ENCODE measurements at places on chromosomes 13 and 19.

DNA sequence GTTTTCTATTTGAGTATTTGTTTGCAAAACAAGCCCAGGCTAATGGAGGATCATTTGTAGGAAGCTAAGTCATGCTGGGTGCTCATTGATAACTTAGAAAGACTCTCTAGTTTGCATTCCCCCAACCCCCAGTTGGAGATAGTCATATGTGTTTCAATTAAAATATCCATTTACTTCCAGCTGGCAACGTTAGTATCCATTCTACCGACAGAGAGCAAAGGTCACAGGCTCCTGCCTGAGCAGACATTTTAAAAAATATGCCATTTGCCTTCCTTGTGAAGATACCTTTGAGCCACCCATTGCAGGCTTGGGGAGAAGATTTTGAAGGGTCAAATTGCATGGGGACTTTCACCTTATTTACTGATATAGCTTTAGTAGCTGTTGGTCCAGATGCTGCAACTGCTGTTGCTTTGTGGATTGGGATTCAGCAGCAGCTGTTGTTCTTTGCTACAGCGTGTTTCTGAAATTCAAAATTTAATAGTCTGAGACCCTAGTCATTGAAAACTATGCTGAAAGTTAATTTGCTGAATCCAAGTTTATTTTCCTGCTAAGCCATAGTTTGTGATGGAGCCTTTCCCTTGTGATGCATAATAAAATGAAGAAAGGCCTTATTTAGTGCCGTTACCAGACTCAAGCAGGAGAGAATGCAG lies 335.1 kb downstream of the GPC6 start:
- no peak for DNase-seq

GRCh38 chr19:31089681-31090080 lies 259.6 kb downstream of the TSHZ3 start:
- DNase-seq = no peak

DNA sequence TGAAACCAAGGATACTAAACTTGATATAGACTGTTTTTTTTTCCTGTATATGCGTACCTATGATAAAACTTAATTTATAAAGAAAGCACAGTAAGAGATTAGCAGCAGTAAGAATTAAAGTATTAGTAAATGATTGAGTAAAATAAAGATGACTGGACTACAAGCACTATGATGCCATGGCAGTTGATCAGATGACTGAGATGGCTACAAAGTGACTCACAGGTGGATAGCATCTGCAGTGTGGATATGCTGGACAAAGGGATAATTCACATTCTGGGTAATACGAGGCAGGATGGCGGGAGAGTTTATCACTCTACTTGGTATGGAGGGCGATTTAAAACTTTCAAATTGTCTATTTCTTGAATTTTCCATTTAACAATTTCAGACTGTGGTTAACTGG lies 11.8 kb downstream of the HTR2A start:
- no peak for DNase-seq

- no peak for DNase-seq
Observed at GRCh38 chr13:107516517-107516916, 698.8 kb downstream of the LIG4 start.

DNA sequence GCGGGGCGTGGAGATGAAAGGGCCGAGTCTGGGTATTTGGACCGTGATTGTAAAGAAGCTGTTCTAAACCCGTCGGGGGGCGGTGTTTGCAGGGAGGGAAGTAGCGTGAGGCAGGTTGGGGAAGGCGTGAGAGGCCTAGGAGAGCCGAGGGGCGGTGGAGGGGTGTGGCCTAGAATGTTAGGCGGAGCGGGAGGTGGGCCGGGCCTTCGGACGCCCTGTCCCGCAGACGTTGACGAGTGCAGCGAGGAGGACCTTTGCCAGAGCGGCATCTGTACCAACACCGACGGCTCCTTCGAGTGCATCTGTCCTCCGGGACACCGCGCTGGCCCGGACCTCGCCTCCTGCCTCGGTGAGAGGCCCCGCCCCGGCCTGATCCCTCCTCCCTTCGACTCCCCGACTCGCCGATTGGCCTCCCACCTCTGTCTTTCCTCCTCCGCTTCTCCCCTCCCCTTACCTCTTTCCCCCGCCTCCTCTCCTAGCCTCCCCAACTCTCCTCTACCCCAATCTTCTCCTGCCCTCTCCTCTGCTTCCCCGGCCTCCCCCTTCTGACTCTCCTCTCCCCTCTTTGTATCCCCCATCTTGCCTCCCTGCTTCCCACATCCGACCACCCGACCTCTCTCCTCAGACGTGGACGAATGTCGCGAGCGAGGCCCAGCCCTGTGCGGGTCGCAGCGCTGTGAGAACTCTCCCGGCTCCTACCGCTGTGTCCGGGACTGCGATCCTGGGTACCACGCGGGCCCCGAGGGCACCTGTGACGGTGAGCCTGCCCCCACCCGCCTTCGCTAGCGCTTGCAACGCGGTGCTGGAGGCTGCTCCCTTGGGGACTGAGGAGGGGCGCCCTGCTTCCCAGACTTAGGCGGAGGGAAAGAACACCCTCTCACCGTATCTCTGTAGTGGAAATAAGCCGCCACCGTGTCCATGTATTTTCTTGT lies 12.8 kb downstream of the LTBP4 start:
- DNase-seq = peak; percentile 94

- DNase-seq = peak; percentile 36
Observed at GRCh38 chr13:110680852-110681251, 25.1 kb downstream of the CARS2 start.

DNA sequence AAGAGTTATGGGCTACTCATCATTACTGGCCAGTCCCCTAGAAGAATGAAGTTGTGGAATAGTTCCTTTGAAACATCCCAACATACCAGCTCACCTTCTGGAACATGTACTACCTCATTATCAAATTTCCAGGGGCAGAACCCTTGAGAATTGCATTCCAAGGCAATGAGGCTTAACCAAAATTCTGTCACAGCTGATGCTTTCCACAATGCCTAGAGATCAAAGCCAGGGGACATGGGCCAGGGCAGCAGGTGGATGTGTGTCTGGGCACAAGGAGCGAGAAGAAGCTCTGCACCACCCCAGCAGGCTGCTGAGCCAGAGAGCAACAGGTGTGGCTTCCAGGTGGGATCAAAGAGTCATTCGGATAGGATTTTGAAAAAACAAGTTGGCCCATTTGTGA lies 362.1 kb downstream of the EFNB2 start:
- DNase-seq = no peak

DNA sequence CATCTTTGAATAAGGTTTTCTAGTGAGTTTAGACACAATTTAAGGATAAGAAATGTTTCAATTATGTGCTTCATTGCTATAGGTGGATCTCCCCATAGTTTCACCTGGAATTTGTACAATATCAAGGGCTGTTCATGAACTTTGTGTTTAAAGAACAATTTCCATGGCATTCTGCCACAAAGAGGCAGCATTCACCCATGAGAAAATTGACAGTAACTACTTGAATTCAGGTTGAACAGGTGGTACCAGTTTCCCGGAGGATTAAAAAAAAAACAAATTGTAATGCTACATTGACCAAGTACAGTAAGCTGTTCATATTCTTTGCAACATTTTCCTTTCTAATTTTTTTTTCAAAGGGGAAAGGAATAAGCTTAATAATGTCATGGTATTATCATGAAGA lies 9.1 kb downstream of the SLITRK5 start:
- DNase-seq = no peak

DNA sequence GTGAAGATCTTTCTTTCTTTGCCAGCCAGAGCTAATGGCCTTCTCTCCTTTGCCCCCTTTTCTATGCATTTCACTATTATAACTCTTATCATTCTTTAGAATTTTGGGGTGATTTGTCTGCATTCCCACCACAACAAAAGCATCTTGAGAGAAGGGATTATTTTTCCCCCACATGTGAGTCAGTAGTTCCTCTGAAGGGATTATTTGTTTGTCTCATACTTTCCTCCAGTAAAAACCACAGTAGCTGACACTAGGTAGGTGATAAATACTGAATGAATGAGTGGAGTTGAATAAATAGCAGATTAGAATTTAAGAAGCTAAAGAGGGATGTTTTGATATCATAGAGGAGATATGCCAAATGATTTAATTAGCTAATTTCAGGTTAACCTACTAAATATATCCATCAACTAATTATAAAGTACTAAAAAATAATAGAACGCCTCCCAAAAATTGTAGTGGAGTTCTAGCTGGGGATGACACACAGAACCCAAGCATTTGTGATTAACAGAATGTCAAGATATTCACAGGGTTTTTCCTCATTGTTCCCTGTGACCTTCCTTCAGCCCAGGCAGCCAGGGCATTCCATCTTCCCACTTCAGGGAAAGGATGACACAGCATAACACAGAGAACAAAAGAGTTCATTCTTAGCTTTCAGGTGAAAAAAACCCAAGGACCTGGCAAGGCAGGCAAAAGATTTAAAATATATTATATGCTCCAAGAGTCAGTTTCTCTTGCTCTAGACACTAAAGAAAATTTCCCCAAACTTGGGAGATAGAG lies 3.5 kb upstream of the TBC1D4 start:
- DNase-seq = no peak

GRCh38 chr19:50214699-50215543 lies 11.5 kb downstream of the MYH14 start:
- no peak for DNase-seq

GRCh38 chr13:80611310-80611709 lies 270.4 kb upstream of the SPRY2 start:
- no peak for DNase-seq

DNA sequence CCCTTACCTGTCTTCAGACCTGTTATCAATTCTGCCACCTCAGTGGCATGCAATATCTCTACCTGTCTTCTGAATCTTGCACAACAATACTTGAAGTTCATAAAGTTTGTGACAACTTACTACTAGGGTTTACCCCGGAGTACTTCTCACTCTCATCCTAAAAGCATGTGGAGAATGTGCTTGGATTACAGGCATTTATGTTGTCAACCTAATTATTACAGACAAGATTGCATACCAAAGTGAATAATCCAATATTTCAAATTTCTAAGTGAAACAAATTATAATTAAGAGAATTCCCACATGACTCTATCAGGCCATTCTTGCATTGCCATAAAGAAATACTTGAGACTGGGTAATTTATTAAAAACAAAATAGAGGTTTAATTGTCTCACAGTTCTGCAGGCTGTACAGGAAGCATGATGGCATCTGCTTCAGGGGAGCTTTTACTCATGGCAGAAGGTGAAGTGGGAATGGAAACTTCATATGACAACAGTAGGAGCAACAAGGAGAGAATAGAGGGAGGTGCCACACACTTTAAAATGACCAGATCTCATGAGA lies 661.0 kb upstream of the SPRY2 start:
- no peak for DNase-seq

GRCh38 chr19:37346091-37346490 lies 24.8 kb upstream of the ZNF527 start:
- DNase-seq = no peak

All from GM12892 (cell line).